ENCODE measurements at places on chromosomes 13 and 19.

GRCh38 chr13:73922493-73923393 lies 211.5 kb downstream of the KLF12 start:
- no peak for DNase-seq

- no peak for DNase-seq
Observed at GRCh38 chr19:19230999-19231398, 19.2 kb downstream of the NCAN start.

- DNase-seq: no peak
Observed at GRCh38 chr19:39874404-39874803, 28.2 kb upstream of the FBL start.

- DNase-seq: no peak
Observed at GRCh38 chr13:24182703-24183081, 22.2 kb downstream of the SPATA13 start.

- DNase-seq: peak; percentile 42
Observed at GRCh38 chr13:114099918-114100445, 32.4 kb downstream of the RASA3 start.

- DNase-seq: no peak
Observed at GRCh38 chr19:5305163-5305562, 35.4 kb downstream of the PTPRS start.

- no peak for DNase-seq
Observed at GRCh38 chr19:28208745-28209144, 1004.2 kb downstream of the UQCRFS1 start.

- no peak for DNase-seq
Observed at GRCh38 chr19:48987323-48987722, 5.8 kb downstream of the GYS1 start.

DNA sequence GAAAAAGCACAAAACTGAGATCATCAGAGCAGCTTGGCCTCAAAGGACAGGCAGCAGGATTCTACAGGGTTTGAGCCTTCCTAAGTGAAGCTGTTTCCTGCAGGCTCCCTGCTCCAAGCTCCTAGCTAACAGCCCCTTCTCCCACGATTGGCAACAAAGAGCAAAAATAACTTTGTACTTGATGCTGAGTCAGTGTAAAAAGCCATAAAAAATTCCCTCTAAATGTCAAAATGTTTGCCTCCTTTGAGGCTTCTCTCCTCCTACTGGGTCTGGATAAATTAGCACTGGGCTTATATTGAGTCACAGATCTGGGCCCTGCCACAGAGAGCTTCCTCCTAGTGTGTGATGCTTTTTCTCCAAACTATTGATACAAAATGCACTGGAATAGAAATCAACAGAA lies 153.3 kb downstream of the TNFRSF19 start:
- no peak for DNase-seq

- peak; percentile 65 for DNase-seq
Observed at GRCh38 chr19:49515767-49516166, 3.3 kb downstream of the FCGRT start.

- DNase-seq: peak; percentile 47
Observed at GRCh38 chr19:16376649-16377048, 52.0 kb downstream of the KLF2 start.

DNA sequence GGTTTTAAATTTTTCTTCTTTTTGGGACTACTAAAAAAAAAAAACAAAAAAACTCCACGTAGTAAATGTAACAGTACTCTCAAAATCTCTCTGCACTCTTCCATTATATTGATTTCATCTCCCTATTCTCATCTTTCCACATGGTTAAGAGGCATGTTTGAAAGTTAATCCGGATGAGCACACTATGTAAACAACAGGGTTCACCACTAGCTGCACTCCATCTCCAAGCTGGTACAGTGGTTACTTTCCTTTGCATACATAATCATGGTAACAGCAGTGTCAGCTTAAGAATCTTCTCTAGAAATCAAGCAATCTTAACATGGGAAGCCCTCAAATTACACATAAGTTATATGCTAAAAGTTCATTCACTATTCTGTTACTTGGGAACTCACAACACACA lies 92.6 kb downstream of the MIPEP start:
- DNase-seq: no peak

GRCh38 chr13:21139374-21139773 lies 37.0 kb downstream of the SKA3 start:
- DNase-seq: no peak

DNA sequence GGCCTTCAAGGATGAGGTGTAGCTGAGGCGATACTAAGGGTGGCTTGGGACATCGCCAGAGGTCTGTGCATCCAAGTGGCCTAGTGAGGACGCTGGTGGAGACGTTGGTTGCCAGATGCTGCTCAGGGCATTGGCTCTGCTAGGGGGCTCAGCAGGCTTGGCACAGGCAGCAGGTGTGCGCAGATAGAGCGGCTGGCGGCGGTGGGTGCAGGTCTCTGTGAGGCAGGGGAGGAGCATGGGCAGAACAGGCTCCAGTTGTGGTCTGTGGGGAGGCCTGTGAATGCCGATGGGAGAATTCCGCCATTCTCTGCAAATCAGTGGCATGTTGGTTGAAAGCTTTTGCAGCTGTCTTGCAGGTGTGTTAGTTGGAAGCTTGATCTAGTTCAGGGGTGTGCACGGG lies 21.2 kb downstream of the PRAM1 start:
- peak; percentile 38 for DNase-seq

GRCh38 chr13:29621841-29622240 lies 26.4 kb upstream of the SLC7A1 start:
- DNase-seq: no peak

DNA sequence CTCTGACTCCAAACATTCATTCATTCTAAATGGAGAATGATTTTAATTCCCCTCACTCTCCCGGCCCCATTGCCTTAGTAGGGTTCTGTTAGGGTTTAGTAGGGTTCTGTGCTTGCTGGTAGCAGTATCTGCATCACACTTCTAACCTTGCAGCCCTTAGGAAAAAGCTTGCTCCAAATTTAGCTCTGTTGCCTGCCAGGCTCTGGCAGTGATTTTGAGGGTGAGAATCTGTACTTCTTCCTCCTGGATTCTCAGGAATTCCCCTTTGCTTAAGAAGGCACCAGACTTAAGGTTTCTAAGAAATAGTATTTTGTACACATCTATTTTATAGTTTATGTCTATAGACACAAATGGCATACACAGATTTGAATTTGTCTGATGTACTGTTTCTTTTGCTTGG lies 14.7 kb downstream of the B3GLCT start:
- no peak for DNase-seq

DNA sequence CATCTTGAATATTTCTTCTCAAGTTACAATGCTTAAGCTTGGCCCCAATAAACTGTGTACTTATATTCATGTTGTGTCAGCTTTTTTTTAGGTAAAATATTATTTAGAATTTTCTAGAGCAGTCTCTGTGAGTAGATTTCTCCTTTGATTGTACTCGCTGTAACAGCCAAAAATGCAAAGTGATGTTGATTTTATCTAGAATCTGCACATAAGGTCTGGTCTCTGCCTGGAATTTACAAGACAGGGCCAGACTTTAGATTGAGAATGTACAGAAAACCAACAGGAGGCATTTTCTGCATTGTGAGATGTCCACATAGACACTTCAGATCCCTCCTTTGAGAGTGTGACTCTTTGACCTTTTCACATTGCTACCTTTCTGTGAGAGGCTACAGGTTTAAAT lies 43.1 kb upstream of the ZNF681 start:
- no peak for DNase-seq

- no peak for DNase-seq
Observed at GRCh38 chr19:13040232-13040947, 45.1 kb downstream of the NFIX start.

DNA sequence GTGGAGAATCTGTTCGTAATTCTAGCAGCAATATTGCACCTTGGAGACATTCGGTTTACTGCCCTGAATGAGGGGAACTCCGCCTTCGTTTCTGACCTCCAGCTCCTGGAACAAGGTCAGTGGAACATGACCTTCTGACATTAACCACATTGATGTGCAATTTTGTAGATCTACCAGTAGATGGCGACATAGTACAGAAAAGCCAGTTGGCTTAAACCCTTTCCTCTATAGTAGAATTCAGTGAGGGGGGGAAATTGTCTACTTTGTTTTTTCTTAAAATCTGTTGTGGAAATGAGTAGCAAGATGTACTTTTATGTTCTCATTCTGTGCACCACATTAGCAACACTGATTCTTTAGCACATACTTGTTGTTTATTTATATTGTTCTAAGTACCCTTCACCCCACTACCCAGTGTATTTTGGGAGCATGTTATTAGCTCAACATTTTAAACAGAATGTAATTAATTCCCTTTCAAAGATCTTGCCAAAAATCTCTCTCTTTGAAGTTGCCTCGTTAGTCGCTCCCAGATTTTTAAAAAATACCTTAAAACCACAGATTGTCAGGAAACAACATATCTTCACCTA lies 332.2 kb downstream of the MYO16 start:
- no peak for DNase-seq

DNA sequence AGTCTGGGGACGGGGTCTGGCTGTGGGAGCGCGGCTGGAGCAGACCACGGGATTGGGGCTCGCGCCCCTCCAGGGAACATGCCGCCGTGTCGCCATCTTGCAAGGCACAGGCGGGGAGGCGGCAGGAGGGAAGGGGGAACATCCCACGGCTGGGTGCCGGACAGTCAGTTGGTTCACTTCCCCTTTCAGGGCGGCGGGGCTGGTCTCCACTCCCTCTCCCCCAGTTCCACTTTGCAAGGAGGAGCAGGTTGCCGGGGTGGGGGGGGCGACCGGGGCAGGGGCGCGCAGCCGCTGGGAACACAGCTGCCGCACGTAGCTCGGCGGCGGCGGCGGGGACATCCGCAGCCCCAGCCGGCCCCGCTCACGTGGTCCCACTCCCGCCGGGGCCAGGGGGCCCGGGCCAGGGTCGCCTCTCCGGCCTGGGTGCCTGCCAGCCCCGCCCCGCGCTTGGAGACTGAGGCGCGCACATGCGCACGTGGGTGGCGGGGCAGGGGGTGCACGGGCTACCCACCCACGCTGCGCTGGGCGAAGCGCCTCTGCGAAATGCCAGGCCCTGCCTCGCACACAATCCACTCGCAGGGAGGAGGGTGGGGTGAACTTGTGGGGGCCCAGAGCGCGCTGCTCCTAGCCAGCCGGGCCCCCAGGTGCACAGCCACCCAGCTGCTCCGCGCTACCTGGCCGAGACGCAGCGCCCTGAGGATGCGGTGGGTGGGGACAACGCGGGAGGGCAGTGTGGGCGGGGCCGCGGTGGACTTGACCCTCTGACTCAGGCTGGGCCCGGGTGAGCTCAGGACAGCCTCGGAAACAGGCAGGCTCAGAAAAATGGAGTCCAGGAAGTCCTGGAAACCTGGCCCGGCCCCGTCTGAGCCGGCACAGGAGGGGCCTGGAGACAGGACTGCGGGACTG lies 6.4 kb downstream of the KLF16 start:
- peak; percentile 95 for DNase-seq

GRCh38 chr13:41864658-41865057 lies 96.3 kb downstream of the VWA8 start:
- no peak for DNase-seq

DNA sequence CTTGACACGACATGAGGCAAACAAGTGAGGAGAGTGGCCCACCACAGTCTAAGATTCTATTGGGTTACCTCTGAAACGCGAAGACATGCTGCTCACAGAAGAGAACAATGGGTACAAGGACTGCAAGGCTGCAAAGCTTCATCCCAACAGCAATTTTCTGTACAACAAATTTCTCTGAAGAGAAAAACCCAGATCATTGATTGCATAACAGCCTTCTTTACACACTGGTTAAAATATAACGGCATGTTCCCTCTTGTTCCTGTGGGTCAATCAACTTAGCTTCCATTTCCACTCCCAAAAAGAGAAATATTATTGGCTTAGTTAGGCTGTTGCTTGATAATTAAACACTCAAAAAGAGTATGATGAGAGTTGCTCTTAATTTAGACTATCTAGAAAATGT lies at the start of gene CPB2:
Gene CPB2 (minus strand): TSS at position 166 of the 400 bp plus-strand sequence. CDS start 24 bp downstream, at position 142.
- DNase-seq: no peak

DNA sequence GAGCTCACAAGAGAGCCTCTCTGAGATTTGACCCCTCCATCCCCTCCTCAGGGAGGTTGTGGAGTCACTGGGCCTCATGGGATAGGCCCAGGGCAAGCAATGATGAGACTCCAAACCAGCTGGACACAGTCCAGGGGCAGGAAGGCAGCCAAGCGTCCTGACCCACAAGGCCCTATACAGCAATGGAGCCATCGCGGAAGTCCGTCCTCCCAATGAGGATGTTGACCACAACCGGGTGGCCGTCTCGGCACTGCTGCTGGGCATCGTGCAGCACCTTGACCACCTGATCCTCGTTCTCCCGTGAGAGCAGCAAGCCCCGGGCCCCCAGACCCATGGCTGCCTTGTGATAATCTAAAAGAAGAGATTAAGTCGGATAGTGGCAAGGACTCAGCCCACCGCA lies 7.9 kb downstream of the SYDE1 start:
- no peak for DNase-seq

- DNase-seq: no peak
Observed at GRCh38 chr19:13902993-13903555, 2.8 kb downstream of the BRME1 start.

DNA sequence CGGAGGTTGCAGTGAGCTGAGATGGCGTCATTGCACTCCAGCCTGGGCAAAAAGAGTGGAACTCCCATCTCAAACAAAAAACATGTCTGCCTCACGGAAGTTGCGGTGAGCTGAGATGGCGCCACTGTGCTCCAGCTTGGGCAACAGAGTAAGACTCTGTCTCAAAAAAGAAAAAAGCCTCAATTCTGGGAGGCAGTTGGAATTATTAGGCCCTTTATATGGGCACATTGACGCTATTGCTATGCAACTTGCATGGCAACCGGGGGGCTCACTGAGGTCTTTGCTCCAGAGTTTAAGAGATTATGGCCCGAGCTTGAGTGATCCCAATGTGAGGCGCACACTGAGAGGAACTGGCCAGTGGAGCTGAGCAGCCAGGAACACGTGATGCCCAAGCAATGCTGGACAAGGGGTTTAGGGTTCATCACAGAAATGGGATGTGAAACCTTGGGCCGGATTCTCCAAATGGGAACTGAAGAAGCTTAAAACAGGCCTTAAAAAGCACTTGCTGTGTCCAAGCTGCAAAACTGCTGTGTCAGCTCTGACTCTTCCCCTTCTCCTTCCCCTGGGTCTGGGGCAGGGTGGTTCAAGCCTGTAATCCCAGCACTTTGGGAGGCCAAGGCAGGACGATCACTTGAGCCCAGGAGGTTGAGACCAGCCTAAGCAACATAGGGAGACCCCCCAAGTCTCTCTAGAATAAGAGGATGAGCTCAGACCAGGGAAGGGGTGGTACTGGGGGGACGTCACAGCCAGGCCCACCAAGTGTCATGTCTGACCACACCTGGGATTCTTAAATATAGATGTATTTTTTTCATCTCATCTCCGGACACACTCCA lies 2.5 kb downstream of the FTL start:
- no peak for DNase-seq

DNA sequence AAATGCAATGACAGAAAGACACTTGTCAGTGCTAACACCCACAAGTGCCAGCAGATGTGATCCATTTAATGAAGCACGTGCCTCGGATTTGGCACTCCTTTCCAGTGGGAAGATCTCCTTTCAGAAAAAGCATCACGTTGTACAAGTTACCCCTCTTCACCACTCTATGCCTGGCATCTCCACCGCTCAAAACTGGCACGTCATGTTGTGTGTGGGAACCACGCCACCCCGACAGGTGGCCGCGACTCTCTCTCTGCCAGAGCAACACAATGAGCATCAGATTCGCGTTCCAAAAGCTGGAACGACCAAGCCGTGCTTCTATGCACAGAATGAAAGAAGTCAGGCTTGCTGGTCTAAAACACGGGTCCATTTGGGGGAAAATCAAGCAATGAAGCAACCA lies 24.3 kb downstream of the TMTC4 start:
- no peak for DNase-seq

All from Peyer's patch (tissue), 4 donors.